ENCODE measurements at places on chromosomes 5 and 9. TPM values are rescaled to one million over a fixed set of nuclear protein-coding genes. Genes with fewer than 3 reads are reported as not detected.

DNA sequence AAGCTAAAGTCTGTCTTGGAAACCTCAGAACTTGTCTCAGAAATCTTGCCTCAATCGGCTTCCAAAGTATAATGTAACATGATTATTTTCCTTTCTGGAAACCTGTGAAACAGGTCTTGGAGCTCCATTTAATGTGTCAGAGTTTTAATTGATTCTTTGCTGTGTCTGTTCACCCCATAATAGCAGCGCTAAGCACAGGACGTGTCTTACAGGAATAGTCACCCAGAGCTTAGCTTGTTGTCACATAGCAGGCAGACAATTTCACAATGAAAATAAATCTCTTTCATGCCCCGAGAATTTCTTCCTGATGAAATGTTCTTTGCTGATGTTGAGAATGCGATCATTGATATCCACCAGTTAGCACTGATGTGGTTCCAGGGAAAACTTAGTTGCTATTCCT lies 40.2 kb upstream of the PTPN3 start:
- DNase-seq, result no peak

- DNase-seq, result no peak
Observed at GRCh38 chr9:72704688-72705375, 183.4 kb downstream of the TMC1 start.

DNA sequence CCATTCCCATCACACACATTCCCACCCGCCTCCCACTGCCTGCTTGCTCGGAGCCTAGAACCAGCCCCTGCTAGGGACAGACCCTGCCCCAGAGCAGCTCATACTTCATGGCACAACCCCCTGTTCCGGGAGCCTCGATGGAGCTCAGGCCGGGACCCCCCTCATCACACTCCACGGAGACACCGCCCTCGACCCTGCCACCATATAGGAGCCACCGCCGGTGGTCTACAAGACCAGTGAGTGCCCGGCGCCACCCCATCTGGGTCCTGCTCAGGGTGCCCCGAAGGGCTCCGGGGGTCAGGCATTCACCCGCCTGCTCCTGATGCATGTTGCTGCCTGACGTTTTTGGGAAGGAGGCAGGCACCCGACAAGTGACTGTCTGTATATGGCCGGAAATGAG lies 65.5 kb upstream of the RXRA start:
- no peak for DNase-seq

RIC1 gene
- 23.1 TPM for total RNA-seq

GRIA1 gene
- 2.6 TPM for total RNA-seq

PCDHGA12 gene
- total RNA-seq, result 5.3 TPM

UBTD2 gene
- 20.8 TPM for total RNA-seq

DBN1 gene
- 28.0 TPM for total RNA-seq

GRCh38 chr9:96256800-96257199 lies 45.2 kb downstream of the HSD17B3 start:
- DNase-seq, result no peak

PCDH12 gene
- total RNA-seq, result 2.9 TPM

- no peak for DNase-seq
Observed at GRCh38 chr5:126445502-126446174, 22.4 kb downstream of the GRAMD2B start.

- DNase-seq, result no peak
Observed at GRCh38 chr5:173517648-173518047, 98.8 kb downstream of the BOD1 start.

DNA sequence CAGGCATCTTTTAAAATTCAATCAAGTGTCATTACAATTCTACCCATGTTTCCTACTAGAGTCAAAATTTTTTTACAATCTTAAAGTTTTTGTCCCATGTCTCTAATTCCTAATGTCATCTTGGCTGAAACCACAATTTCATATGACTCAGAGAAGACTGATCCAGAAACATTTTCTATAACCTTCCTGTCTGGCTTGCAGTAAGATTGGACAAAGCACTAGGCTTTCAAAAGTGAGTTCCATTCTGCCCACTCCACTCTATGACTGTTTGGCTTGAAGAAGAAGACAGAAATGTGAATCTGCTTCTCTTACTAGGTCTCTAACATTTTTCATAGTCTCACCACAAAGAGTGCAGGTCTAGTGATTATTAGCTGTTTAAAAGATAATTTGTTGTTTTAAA lies 88.8 kb downstream of the NR3C1 start:
- no peak for DNase-seq

MEF2C gene
- total RNA-seq, result 7.0 TPM

SPATA31A7 gene
- not detected for total RNA-seq

GRCh38 chr5:98041661-98042060 lies 731.8 kb upstream of the RGMB start:
- DNase-seq, result no peak

DNA sequence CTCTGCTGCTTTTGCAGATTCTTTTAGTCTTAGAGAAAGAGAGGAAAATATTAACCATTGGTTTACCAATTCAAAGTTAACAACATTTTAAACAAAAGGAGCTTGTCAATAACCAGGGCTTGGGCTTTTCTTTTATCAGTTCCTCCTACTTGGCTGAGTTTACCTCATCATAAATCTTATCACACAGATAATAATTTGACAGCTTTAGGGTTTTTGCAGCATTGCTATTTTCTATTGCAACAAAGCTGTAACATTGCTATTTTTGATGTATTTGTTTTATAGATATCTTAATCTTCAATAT lies 9.8 kb upstream of the ABL1 start:
- DNase-seq, result no peak

GARIN3 gene
- not detected for total RNA-seq

DNA sequence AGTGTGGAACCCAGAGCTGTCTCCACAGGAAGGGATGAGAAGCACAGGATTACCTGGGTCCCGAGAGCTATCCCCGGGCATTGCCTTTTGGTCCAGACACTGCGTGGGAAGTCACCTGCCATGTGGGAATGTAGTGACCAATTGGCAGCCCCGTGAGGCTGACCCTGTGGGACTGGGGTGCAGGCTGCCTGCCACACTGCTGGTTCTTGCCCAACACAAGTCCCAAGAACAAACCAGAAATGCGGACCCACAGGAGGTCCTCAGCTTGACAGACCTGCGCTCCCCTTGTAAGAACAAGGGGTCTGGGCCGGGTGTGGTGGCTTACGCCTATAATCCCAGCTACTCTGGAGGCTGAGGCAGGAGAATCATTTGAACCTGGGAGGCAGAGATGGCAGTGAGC lies 2.4 kb upstream of the FGD3 start:
- DNase-seq, result no peak

DNA sequence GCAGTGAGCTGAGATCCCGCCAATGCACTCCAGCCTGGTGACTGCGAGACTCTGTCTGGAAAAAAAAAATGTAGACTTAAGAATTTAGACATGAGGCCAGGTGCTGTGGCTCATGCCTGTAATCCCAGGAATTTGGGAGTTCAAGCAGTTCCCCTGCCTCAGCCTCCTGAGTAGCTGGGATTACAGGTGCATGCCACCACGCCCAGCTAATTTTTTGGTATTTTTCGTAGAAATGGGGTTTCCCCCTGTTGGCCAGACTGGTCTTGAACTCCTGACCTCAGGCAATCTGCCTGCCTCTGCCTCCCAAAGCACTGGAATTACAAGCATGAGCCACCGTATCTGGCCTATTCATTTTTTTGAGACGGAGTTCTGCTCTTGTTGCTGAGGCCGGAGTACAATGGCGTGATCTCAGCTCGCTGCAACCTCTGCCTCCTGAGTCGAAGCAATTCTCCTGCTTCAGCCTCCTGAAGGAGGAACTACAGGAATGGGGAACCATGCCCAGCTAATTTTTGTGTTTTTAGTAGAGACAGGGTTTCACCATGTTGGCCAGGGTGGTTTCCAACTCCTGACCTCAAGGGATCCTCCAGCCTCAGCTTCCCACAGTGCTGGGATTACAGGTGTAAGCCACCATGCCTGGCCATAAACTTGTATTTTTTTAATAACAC lies 14.0 kb downstream of the DDX46 start:
- no peak for DNase-seq

MRPS2 gene
- 35.0 TPM for total RNA-seq

GRCh38 chr5:104345222-104346016 lies 782.8 kb upstream of the NUDT12 start:
- peak; percentile 2 for DNase-seq

CCIN gene
- not detected for total RNA-seq

PCDHB12 gene
- total RNA-seq, result 3.4 TPM

- DNase-seq, result no peak
Observed at GRCh38 chr5:60492958-60493357, 207.0 kb downstream of the DEPDC1B start.

DNA sequence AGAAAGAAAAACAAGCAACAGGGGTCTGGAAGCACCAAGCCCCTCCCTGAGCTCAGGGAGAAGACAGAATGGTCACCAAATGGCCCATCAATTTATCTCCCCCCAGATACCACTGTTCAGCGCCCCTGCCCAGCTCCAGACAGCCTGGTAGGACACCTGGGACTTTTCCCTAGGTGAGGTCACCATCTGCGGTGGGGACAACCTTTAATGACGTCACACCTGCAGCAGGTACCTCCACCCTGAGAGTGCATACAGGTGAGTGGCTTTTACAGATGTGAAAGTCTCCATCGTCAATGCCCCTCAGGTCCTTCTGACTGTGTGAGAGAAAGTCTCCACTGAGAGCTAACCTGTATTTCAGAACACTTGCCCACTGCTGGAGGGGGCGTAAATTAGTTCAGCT lies 34.3 kb upstream of the LAMC3 start:
- DNase-seq, result no peak

- peak; percentile 100 for DNase-seq
Observed at GRCh38 chr5:154754460-154755360, 467 bp upstream of the LARP1 start.

CXCL14 gene
- 49.4 TPM for total RNA-seq

DNA sequence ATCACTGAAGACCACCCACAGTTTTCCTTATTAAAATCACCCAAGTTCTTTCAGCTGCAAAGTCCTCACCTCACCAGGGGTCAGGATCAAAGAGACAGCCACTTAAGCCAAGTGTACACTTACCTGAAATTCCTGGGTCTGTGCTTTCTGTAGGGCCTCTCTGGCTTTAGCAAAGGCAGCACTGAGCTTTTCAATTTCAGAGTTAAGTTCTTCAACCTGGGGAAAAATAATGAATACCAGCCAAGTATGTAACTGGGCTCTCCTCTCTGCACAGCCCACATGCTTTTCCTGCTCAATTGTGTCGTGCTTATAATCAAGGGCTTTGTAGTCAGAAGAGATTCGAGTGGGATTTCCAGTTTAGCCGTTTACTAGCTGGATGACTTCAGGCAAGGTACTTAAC lies 55.1 kb downstream of the CDK5RAP2 start:
- no peak for DNase-seq

SCGB3A2 gene
- total RNA-seq, result not detected

GRCh38 chr5:84229045-84229444 lies 155.6 kb downstream of the EDIL3 start:
- DNase-seq, result no peak

DNA sequence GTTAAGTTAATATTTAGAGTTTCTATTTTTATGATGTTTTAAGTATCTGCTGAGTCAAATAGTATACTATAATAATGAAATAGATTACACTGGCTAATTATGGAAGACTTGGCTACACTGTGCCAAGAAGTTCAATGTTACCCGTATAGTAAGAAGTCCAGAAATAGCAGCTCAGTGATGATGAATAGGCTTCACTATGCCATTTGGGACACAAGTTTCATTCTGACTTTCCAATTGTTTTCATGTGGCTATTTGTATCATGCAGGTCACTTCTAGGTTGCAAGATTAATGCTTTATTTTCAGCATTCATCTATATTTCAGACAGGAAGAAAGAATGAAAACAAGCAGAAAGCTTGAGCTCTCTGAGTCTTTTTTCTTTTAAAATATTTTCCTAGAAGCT lies 194.5 kb upstream of the RIOK2 start:
- DNase-seq, result no peak

ASS1 gene
- total RNA-seq, result 31.6 TPM

GRCh38 chr5:51159164-51159563 lies 224.1 kb upstream of the ISL1 start:
- DNase-seq, result no peak

CSF2 gene
- not detected for total RNA-seq

GRCh38 chr5:38752622-38753021 lies 93.2 kb upstream of the OSMR start:
- no peak for DNase-seq

DNA sequence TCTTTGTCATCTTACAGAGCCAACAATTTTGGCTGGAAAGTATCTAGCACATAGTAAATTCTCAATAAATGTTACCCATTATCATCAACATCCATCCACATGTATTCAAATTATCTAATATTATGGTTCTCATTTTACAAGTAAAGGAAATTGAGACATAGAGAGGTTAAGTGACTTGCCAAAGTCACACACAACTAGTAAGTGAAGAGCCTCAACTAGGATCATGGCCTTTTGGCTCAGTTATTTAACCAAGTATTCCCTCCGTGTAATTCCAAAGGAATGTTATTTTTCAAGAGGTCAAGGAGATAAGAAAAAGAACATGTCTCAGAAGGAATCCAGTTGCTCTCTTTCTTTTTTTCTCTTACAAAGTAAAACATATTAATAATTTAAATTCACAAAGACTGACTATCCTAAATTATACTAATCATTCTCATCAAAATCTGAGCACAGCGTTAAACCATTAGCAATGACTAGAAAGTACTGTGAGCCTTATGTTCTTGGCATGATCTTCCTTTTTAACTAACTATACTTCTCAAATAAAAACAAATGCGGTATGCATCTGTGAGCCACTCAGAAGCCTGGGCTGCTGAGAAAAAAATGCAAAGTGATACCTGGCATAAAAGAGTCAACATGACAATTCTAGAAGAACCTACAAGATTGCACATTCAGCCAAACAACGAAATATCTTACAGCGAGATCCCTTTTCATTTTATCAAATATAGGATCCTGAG lies 350.9 kb downstream of the GLIS3 start:
- no peak for DNase-seq

SETD9 gene
- 4.6 TPM for total RNA-seq

SOHLH1 gene
- not detected for total RNA-seq

- DNase-seq, result no peak
Observed at GRCh38 chr5:78758169-78758839, 109.7 kb upstream of the LHFPL2 start.
